ENCODE measurements at places on chromosomes 2 and 18. TPM values are rescaled to one million over a fixed set of nuclear protein-coding genes. Genes with fewer than 3 reads are reported as not detected.
A peak's percentile ranks its signal among the peaks of the same experiment; 100 is the strongest.

DNA sequence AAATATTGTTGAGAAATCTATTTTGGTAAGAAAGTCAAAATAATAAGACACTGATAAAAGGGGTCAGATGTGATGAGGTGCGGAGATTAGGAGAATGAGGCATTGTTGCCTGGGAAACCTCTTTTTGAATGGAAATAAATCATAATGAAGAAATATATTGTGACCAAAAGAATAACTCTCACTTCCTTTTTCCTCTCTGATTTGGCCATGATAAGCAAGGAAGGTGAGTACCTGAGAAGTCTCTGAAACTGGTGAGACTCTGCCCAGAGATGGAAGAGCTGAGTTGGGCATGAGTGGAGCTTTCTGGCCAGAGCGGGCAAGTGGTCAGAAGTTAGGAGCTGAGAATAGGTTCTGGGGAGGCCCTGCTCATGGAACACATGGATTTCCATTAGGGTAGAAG is 11.8 kb downstream of the LAMA3 start:
- DNase-seq = no peak

- DNase-seq = no peak
Measured at GRCh38 chr2:95071856-95072255, 46.3 kb downstream of the MAL start.

ARL6IP6 gene
- 12.4 TPM for total RNA-seq

- DNase-seq = peak; percentile 67
Measured at GRCh38 chr2:227817850-227818674, 4.4 kb downstream of the CCL20 start.

FAM124B gene
- total RNA-seq = 1.5 TPM

TUBB8B gene
- not detected for total RNA-seq

DNA sequence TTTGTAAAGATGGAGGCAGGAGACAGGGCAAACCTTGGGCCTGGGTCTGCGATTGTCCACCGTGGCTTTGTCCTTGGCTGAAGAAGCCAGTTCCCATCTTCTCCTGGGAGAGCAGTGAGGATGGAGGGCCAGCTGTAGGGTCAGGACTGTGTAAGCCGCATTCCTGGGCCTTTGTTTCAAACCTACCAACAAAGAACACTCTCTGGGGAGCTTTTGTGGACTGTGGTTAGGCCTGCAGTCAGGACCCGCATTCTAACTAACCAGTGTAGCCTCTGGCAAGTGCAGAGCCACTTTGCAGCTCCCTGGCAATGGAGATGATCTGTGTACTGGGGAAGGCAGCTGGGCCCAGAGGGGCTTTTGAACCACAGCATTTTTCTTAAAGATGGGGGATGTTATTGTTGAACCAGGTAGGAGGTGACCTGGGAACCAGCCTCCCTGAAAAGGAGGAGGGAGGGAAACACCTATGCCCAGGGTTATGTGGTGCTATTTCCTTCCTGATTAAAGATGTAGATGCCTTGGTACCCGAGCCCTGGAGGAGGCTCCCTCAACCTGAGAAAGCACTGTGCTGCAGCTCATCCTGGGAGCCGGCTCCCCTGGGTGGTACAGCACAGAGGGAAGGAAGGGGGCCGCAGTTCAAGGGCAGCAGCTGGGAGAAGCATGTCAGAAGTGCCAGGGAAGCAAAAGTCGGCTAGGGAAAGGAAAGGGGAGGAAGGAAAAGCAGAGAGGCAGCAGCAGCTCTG is 12.7 kb upstream of the SMAD4 start:
- DNase-seq = no peak

LIPG gene
- 981 TPM for total RNA-seq

GRCh38 chr2:226057914-226058313 is 658.4 kb downstream of the NYAP2 start:
- no peak for DNase-seq

TWIST2 gene
- 10.4 TPM for total RNA-seq

ZSWIM2 gene
- not detected for total RNA-seq

LRP2 gene
- 164 TPM for total RNA-seq

- no peak for DNase-seq
Measured at GRCh38 chr2:232113821-232114220, 152.3 kb downstream of the DIS3L2 start.

DNA sequence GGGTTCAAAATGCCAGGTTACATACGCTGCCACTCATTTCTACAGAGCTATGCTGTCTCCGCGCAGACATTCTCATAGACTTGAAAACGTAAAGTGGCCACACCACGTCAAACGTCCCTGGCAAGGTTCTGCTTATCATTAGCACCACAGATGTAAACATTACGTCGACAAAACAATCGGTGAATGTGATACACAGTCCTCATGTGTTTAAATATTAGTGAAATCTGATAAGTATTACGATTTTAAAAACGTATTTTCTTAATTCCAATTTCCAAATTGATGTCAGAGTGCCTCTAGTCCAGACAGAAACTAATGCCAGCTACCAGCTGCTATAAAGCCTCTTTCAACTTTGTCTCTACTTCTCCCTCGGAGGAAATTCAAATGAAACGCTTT is 1.2 kb downstream of the STK17B start:
- peak; percentile 24 for DNase-seq

DNA sequence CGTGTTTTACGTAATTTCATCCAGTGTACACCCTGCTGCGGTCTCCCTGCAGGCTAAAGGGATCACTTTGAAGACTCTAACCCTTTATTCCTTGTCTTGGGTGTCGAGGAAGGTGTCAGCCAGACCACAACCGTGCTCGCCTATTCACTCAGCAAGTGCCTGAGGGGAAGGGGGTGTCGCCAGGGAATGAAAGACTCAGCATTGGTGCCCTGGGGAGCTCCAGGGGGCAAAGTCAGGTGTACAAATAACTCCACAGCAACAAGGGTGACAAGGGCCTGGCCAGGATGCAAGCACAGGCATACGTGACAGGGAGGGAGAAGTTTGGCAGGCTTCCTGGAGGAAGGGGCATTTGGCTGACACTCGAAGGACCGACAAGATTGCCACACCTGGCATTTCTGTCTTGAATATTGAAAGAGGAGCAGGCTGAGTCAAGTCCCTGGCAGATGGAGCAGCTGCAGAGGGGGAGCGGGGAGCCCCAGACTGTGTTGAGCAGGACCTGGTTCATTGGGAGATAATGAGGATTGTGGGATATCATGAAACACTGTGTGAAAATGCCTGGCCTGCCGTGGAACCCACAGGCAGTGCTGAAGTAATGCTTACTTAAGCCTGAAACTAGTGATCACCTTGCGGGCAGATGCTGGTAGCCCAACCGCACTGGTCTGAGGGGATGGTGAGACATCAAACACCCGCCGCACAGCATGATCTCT is 93.9 kb downstream of the RHOB start:
- no peak for DNase-seq

DNA sequence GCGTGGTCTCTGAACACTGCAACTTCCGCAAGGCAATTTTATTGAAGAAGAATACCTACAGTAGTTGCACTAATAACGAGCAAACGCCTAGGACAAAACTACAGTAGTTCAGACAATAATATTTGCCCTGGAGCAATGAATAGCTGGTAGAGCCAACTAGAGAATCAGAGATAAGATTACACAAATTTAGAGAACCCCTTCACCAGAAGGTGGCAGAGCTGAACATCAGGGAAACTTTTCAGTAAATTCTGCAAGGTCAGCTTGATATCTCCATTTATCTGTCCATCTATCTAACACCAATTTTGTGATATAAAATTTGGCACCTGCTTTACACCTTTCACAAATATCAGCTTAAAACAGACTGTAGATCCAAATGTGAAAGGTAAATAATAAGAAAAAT is 43.8 kb downstream of the CDH19 start:
- peak; percentile 10 for DNase-seq

DNA sequence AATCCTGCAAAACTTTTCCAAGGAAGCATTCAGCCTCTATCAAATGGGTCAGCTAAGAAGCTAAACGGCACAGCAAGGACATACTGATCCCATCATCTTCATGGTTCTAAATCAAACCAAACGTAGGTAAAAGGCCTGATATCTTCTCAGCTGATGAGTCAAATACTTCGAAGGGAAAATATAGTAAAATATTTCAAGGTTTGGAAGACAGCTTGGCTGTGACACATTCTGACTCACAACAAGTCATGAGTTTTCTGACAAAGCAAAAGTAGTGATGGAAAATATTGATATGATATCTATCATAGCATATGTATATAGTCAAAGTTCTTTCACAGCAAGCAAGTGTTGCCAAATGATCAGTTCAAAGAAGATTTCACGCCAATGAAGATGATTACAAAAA is 31.5 kb downstream of the DOCK10 start:
- no peak for DNase-seq

ADRA2B gene
- total RNA-seq = 0.78 TPM

DNA sequence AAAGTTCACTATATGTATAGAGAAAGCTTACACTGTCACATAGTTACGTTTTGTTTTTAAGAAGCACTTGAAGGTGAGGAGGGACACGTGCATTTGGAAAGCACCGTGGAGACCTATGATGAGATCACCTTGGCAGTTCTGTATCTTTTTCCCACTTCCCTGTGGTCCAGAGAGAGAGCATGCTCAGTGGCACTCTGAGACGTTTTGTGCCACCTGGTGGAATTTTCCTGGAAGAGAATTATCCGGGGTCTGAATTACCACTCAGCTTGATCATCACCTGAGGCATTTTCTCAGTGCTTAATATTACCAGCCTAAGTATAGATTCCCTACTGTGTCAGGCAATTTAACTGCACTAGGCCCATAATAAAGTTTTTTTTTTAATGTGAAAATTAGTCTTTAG is 469.4 kb upstream of the SMIM21 start:
- DNase-seq = peak; percentile 31

PIAS2 gene
- total RNA-seq = 45.6 TPM

GRCh38 chr18:35634323-35634722 is 52.8 kb downstream of the GALNT1 start:
- no peak for DNase-seq

GRCh38 chr18:37716106-37716735 is 150.6 kb upstream of the CELF4 start:
- DNase-seq = no peak

TXNDC2 gene
- total RNA-seq = not detected

GRCh38 chr2:17226941-17227490 is 291.2 kb downstream of the RAD51AP2 start:
- no peak for DNase-seq

GRCh38 chr2:214716811-214717560 is 92.5 kb downstream of the BARD1 start:
- DNase-seq = no peak

ERMN gene
- not detected for total RNA-seq

Measured in thyroid gland (tissue), 4 donors.